ENCODE measurements at places on chromosomes 1 and 21. TPM values are rescaled to one million over a fixed set of nuclear protein-coding genes. Genes with fewer than 3 reads are reported as not detected.

ATP6V0B gene
- 47.9 TPM for total RNA-seq

AADACL3 gene
- not detected for total RNA-seq

TAS1R1 gene
- total RNA-seq: 0.17 TPM

SPRR5 gene
- not detected for total RNA-seq

PMVK gene
- 11.2 TPM for total RNA-seq
